NCI-H1417 (cell line): ENCODE measurements at places on chromosomes 2 and 18.

GRCh38 chr18:24094561-24094960, 44.3 kb upstream of the CABYR start:
- DNase-seq, result no peak

DNA sequence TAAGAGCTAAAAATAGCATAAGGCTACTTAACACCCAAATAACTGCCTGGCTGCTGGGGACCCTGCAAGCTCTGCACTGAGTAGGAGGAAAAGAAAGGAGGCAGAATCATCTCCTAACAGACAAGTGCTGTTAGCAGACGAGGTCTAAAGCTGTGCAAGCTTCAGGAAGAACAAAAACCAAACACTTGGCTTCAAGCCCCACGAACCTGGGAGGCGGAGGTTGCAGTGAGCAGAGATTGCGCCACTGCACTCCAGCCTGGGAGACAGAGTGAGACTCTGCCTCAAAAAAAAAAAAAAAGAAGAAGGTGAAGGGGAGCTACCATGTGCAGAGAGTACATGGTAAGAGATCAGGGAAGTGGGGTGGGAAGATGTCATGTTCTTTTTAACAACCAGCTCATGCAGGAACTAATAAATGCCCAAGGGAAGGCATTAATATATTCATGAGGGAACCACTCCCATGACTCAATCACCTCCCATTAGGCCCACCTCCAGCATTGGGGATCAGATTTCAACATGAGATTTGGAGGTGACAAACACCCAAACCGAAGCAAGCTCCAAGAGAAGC, 28.8 kb upstream of the INO80C start:
- no peak for DNase-seq

- DNase-seq, result no peak
These were observed 334.6 kb upstream of the MGAT5 start for GRCh38 chr2:133919285-133919684.

DNA sequence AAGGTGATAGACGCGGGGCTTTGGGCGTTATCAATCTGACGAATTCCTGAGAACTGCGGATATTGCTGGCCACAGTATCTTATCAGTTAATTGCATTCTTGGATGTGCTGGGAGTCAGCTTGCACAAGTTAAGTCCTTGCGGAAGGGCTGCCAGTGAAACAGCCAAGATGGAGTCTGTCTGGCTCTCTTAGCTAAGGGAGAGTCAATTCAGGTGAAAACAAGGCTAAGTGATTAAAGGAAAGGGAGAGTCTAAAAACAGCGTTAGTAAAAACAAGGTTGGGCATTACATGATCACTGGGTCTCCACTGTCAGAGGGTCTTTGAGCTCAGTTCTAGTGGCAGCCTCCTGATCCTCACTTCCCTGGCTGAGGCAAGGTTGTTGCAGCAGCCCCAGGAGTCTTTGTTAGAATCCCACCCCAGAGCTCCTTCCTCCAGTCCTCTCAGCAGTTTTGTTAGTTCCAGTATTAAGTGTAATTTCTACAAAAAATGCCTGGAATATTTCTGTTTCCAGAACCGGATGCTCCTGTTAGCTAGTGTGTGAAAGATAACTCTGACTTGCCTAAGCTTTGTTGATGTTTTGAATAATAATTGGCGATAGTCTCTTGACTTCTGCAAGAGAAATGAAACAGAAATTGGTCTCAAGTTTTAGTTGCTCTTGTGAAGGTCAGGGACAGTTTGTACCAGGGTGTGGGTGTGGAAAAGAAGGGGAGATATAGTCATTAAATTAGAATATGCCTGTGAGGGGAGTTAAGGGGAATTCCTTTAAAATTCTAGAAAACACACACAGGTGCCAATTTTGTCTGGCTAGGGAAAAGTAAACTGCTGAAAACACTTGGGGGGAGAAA, 10.6 kb downstream of the CFLAR start:
- no peak for DNase-seq

- DNase-seq, result no peak
These were observed 198.3 kb downstream of the ACKR3 start for GRCh38 chr2:236767941-236768340.
